ENCODE measurements at places on chromosomes 7 and 10.

DNA sequence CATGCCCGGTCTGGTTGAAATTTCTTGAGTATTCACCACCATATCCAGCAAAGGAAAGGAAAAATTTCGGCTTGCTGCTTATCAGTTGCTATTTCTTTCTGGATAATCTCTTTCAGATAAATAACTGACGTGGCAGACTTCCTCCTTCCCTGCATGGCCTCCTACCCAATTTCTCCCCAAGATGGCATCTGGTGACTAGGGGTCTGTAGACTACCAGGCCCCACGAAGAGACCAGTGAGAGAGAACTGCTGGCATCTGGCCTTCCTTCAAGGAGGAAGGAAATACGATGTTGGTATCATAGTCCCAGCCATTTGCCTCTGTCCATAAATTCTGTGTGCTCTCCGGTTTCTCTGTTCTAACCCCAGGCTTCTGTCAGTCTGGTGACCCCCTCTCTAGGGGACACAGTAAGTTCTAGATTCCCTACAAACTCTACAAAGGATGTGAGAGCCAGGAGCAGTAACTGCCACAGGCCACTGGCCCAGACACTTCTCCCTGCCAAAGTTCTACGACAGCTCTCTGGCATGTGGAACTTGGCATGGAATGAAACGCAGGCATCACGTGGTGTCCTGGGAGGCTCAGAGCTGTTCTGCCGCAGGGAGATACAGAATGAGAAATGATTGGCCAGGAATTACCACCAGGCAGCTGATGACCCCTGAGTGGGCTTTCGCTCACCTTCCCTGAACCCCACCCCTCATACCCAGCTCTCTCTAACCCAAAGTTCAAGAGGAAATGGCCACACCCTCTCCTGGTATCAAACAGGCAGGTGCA is 30.0 kb upstream of the MSRB2 start:
- DNase-seq = peak; percentile 56

DNA sequence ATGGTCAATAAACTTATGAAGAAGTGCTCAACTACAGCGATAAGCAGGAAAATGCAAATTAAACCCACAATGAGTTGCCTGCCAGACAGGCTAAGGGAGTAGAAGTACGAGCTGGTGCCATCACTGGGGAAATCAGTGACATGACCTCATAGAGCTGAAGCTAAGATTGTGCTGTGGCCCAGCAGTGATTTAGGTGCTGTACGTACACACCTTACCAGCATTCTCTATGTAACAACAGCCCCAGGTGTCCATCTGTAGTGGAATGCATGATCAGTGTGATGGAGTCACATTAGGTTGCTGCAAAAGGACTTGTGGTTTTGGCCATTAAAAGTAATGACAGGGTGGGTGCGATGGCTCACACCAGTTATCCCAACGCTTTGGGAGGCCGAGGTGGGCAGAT is 5.7 kb upstream of the TECPR1 start:
- DNase-seq = no peak

DNA sequence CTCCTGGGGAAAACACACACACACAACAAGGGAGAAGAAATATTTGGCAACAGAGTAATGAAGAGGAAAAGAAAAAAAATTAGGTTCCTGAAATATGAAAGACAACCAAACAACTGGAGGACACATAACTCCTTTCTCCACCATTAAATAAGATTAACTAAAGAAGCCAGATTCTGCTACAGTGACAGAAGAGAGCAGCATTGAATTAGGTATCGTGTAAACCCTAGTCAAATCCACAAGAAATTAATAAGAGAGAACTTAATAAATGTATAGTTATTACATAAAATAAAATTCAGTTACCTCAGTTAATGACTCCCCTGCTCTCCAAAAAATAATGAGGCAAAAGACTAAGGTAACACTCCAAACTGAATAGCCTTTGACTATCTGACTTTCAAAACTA is 306.7 kb downstream of the CRPPA start:
- DNase-seq = no peak

DNA sequence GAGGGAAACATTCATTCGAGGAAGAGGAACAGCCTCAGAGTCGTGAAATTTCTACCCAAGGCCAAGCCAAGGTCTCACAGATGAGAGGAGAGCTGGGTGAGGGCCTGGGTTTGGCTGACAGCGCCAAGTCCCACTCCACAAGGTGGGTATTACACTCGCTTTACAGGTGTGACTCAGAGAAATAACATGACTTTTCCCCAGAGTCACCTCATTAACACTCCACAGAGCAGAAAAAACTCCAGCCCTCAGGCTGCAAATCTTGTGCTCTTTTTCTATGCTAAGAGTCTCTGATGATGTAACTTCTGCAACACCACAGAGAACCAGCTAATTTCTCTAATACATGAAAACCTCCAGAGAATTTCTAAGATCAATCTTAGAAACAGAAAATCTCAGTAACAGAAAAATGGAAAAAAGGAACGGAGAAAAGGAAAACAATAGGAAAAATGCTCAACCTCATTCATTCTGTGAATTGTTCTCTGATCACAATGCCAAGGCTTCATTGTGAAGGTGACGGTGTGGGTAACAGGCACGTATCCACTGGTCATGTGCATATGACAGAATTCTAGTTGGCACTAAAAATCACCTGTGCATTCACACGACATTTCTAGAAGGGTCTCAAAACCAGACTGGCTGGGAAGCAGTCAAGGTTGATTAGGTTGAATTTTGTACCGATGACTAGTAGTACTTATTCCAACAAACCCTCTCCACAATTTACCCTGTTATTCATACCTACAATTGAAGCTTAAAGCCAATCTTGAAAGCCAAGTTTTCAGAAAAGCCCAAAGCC is 20.3 kb downstream of the YWHAG start:
- DNase-seq = no peak

DNA sequence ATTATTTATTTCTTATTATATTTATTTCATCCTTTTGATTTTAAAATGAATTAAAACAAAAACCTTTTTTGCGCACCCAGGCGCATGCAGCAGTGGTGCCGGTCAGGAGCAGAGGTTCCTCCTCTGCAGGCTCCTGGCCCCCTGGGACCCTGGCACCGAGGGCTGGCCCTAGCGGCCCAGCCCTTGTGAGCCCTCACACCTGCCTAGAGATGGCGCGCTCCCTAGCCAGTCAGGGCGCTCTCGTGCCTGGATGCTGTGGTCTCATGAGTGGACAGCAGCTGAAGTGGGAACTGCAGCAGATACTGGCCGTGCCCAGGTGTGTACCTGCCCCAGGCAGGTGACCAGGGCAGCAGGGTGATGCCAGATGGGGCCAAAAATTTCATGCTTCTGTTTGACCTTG is 13.8 kb downstream of the RET start:
- no peak for DNase-seq

DNA sequence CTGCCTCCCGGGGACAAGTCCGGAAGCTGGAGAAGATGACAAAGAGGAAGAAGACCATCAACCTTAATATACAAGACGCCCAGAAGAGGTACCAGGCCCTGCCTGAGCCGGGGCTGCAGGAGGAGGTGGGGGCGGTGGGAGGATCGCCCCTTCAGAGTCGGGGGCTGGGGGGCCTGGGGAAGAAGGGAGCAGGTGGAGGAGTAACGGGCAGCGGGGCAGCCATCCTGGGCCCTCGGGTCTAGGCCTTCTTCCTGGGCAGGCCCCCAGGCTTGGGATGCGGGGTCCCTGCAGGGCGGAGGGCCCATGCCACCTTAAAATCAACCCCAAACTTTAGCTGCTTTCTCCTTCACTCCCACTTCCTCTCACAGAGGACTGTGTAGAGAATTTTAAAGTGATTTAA is 523 bp downstream of the ANKRD30A start:
- no peak for DNase-seq

GRCh38 chr7:209906-210305 is 17.5 kb downstream of the FAM20C start:
- DNase-seq = no peak

DNA sequence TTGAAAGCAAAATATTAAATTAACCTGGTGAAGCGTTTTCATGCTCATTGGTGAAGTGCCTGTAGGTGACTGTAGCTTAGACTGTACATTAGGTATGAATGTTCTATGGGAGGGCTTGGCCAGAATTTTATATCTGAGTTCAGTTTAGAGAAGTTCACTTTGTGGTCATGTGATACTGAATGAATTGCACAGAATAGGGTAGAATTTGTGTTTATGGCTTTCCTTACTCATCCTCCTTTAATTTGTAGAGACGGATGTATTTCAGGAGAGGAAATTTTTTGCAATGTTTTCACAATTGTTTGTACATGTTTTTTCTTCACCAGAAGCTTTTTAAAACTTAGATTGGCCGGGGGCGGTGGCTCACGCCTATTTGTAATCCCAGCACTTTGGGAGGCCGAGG is 32.3 kb downstream of the REEP3 start:
- DNase-seq = no peak

GRCh38 chr7:24356718-24357386 is 72.9 kb downstream of the NPY start:
- DNase-seq = no peak

- no peak for DNase-seq
Measured at GRCh38 chr10:24821986-24822385, 98.3 kb upstream of the ARHGAP21 start.

GRCh38 chr10:62559481-62560200 is 185.5 kb downstream of the ZNF365 start:
- no peak for DNase-seq

DNA sequence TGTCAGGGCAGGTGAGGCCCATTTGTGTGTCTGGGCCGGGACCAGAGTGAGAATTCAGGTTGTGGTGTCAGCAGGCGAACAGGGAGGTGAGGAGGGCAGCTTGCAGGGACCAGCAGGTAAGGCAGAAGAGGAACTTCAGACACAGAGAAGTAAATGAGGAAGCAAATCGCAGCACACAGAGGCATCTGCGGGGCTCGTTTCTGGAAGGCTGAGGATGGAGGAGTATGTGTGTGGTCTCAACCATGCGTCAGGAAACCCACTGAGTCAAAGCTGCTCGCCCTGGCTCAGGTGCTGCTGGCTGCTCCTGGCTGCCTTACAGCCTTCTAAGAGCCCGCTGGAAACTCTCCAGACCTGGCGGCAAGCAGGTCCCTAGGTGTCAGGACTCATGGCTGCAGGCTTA is 26.9 kb upstream of the PITRM1 start:
- no peak for DNase-seq

GRCh38 chr7:24922099-24922773 is 57.7 kb downstream of the OSBPL3 start:
- no peak for DNase-seq

DNA sequence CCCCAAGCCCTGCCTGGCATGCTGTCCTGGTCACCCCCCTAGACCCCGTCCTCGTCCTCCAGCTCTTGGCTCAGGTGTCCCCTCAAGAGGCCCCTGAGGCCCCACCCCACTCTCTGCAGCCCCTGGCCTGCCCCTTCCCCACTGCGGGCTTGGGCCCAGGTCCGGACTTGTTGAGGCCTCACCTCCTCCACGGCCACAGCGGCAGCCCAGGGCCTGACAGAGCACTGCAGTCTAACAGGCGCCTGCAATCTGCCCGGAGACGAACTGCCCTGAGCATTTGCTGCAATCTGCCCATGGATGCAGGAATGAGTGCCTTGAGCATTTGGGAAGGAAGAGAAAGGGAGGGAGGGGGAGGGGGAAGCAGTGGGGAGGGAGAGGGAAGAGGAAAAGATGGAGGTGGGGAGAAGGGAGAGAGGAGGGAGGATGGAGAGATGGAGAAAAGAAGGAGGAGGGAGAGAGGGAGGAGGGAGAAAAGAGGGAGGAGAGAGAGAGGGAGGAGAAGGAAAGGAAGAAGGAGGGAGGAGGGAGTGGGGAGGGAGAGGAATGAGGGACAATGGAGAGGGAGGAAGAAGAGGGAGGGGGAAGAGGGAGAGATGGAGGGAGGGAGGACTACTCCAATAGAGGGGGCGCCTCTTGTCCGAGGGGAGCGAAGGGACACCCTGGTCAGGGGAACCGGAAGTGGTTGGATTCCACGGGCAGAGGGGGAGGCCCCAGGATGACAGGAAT is 73.9 kb downstream of the PDGFA start:
- DNase-seq = no peak

DNA sequence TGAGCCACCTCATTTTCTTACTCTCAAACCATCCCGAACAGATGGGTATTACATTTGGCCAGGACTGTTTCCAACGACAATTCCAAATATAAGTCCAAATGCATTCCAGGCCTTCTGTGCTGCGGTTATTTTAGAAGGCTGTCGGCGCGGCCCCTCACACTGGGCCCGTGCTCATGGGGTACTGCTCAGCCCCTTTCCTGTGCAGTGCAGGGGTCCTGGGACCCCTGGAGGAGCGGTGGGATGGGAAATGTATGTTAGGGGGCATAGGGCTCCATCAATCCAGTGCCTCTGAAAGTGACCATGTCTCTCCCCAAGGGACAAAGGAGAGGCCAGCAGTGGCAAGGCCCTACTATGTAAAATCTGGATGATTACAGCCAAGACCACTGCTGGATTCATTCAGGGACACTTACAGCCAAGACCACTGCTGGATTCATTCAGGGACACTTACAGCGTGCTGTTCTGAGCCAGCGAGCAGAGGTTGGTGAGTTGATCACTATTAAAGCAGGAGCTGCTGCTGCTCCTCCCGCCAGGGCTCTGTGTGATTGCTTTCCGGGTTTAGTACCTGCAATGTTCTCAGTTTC is 66.3 kb downstream of the CHST15 start:
- DNase-seq = no peak

GRCh38 chr10:119858063-119858462 is 14.6 kb downstream of the MCMBP start:
- DNase-seq = no peak

GRCh38 chr7:50327443-50327842 is 22.9 kb downstream of the IKZF1 start:
- DNase-seq = no peak

- no peak for DNase-seq
Measured at GRCh38 chr7:157805713-157806112, 468.9 kb downstream of the DNAJB6 start.

GRCh38 chr7:86411814-86412213 is 231.9 kb upstream of the GRM3 start:
- no peak for DNase-seq

GRCh38 chr7:79949778-79950177 is 184.9 kb upstream of the GNAI1 start:
- no peak for DNase-seq

DNA sequence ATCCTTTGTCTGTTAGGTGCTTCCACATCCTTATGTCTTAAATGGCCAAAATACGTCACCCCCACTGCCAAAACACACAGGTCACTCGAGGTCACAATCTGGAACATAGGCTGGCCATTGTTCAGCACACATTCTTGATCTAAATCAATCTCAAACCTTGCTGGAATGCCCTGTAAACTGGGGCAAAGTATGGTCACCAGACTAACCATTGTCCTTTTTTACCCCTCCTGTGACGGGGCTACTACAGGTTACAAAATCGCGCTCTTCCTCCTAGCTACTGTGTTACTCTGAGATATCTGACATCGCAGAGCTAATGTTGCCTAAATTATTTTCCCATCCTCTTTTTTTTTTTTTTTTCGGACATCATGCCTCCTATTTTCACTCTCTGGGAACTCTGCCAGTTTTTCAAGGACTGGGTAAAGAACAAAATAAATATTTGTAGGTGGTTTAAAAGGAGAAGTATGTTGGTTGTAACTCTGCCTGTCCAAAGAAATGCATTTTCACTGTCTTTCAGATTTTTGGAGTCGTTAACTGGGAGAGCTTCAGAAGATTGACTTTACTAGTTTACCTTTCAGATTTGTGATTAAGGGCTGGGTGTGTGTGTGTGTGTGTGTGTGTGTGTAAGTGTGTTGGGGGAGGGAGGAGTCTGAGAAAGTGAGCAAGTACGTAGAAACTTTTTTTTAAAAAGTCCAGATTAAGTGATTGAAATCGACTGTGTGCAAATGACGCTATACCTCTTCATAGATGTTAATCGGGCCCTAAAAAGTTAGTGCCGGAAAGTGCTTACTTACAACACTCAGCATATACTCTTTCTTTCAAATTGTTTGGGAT is 942 bp upstream of the KIAA1217 start:
- DNase-seq = no peak

GRCh38 chr7:17548014-17548653 is 249.7 kb downstream of the AHR start:
- DNase-seq = no peak
